Fibroblast of villous mesenchyme (primary cell): ENCODE measurements at places on chromosomes 7 and 10.
A peak's percentile ranks its signal among the peaks of the same experiment; 100 is the strongest.

DNA sequence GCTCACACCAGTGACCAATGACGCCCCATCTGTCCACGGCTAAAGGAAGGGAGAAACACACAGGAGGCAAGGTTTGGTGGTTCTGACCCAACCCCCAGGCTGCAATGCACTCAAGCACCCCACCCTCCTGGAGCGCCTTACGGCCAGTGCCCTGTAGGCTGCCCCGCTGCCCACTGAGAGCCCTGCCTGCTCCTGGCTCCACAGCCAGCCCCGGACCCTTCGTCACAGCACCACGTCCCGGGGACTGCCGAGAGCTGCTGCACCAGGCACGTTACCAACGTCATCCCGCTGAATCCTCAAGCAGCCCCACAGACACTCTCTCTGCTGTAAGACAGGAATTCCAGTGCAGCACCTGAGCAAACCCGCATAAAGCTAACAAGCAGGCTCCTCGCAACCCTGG, 87.8 kb downstream of the MAD1L1 start:
- no peak for DNase-seq

DNA sequence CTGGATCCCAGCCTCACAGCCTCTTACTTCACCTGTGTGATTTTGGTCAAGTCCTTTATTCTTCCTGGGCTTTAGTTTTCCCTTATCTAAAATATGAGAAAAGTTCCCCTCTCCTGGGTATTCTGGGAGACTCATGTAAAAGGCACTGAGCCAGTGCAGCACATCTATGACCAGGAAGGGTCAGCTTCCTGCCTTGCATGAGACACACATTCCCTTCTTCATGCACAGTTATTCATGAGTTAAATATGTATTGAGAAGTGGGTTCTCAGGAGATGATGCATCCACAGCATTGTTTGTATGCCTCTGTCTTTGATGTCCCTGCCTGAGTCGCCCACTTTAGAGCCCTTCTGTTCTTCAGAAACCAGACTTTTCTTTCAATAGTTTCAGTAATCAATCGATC, 33.3 kb downstream of the EGFR start:
- no peak for DNase-seq

GRCh38 chr10:94092848-94093247, 99.1 kb downstream of the PLCE1 start:
- DNase-seq = peak; percentile 37

DNA sequence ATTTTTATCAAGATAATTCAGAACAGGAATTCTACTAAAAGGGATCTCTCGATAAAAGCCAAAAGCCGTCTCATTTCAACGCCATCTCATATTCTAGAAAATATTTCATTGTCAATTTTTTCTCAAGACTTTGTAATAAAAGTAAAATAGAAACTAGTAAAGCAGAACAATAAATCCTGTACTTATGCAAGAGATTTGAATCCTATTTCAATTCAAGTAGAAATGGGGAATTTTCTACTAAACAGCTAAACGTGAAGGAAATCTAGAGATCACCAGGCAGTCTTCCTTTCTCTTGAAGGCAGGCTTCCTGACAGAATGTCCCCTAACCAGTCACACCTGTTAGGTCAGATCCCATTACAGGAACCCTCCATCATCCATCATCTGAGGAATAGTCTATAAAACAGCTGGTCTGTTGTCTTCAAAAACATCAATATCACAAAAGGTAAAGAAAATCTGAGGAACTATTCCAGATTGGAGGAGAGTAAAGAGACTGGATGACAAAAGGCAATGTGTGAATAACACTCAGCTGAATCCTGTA, 23.7 kb downstream of the USP6NL start:
- no peak for DNase-seq

DNA sequence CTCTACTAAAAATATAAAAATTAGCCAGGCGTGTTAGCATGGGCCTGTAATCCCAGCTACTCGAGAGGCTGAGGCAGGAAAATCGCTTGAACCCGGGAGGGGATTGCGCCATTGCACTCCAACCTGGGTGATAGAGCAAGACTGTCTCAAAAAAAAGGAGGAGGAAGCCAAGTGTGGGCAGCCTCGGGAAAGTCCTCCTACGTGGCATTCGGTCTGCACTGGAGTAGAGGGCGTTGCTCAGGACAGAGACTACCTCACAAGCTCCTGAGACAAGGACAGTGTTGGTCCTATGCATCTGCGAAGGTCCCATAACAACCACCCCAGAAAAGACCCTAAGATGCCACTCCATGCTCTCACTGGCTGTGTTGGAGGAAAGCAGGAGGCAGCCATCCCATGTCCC, 10.0 kb upstream of the SERPINE1 start:
- no peak for DNase-seq

GRCh38 chr7:87140271-87140748, 11.9 kb upstream of the DMTF1 start:
- no peak for DNase-seq

GRCh38 chr7:68474661-68475216, 1123.5 kb upstream of the AUTS2 start:
- DNase-seq = no peak

DNA sequence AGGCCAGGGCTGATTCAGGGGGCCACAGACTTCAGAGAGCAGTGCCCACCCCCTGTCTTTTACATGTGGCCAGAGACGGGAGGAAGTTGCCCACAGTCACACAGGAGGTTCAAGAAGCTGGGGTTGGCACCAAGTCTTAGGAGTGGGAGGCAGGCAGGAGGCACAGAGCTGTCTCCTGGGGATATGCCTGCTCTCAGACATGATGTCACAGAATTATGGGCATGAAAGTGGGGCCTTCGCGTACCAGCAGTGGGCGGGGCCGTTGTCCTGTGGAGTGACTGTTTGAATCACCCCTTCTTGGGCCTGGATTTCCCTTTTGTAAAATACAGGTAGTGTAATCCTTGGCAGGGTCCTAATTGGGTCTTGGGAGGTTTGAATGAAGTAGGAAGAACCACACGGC, 81.2 kb upstream of the PPIF start:
- DNase-seq = no peak

- no peak for DNase-seq
Observed at GRCh38 chr10:92813979-92814378, 34.3 kb upstream of the EXOC6 start.

GRCh38 chr7:28128608-28129007, 52.0 kb downstream of the JAZF1 start:
- peak; percentile 52 for DNase-seq
